ENCODE measurements at places on chromosomes 4 and X. TPM values are rescaled to one million over a fixed set of nuclear protein-coding genes. Genes with fewer than 3 reads are reported as not detected.

DNA sequence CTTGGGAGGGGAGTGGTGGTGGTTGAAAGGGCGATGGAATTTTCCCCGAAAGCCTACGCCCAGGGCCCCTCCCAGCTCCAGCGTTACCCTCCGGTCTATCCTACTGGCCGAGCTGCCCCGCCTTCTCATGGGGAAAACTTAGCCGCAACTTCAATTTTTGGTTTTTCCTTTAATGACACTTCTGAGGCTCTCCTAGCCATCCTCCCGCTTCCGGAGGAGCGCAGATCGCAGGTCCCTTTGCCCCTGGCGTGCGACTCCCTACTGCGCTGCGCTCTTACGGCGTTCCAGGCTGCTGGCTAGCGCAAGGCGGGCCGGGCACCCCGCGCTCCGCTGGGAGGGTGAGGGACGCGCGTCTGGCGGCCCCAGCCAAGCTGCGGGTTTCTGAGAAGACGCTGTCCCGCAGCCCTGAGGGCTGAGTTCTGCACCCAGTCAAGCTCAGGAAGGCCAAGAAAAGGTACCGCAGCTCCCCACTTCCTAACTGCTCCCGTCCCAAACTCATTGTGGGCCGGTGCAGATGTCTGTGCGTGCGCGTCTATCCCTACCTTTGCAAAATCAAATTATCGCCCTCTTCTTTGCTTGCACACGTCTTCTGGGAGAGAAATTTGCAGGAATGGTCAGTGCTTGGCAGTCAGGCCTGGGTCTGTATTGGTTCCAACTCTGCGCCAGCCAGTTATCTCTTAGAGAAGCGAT lies 533 bp downstream of the IL15 start:
- no peak for DNase-seq

DNA sequence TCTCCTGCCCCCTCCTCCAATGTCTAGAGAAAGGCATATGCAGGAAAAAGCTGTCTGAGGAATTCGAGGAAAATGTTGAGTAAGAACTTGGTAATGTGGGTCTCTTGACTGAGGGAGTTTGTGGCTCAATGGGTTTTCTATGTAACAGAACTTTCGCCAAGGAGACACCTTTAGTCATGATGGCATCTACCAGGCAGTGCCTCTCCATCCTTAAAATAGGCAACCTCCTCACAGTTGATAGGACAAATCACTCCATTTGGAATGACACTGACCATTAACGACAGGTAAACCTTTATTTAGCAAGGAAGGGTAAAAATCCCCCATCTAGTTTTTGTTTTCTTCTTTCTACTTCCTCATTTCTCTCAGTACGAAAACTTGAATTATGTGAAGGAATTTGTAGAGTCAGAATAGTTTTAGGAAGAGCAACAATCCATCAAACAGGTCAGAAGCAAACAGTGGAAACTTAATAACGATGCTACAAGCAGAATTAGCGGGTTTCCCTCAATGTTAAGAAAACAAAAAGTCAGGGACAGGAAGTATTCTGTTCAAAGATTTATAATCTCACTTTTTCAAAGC lies 2.7 kb downstream of the GSX2 start:
- no peak for DNase-seq

GRCh38 chrX:54994099-54994498 lies at the start of gene PFKFB1:
TSS of gene PFKFB1 (minus strand) at chrX:54994188. CDS start at chrX:54994007, 181 bp downstream.
- DNase-seq, result no peak

DNA sequence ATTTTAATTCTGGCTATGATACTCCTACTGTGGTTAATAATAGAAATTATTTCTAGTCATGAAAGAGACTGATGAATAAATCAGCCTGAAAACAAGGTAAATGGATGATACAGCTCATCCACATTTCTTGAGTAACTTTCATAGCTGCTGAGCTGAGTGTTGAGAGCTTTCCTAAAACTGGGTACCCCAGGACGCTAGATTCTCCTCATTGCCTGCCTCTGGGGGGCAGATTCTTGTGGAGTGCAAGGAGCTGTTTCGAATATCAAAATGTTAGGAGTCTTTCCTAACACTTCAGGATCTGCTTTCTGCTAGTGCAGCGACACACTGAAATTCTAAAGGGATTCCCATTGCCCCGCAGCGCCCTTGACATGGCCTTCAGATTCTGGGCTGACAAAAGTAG lies 2.1 kb downstream of the MND1 start:
- DNase-seq, result no peak

- DNase-seq, result no peak
Observed at GRCh38 chr4:24470666-24471485, 113.5 kb downstream of the DHX15 start.

- DNase-seq, result no peak
Observed at GRCh38 chrX:82816562-82816961, 691.5 kb upstream of the POU3F4 start.

- no peak for DNase-seq
Observed at GRCh38 chrX:130575831-130576389, 174.1 kb downstream of the RBMX2 start.

GRCh38 chr4:129239088-129239487 lies 143.1 kb downstream of the C4orf33 start:
- no peak for DNase-seq

GRCh38 chrX:74259885-74260491 lies 44.0 kb upstream of the ZCCHC13 start:
- DNase-seq, result no peak

- DNase-seq, result no peak
Observed at GRCh38 chrX:8126092-8126491, 45.0 kb downstream of the VCX2 start.

- DNase-seq, result no peak
Observed at GRCh38 chr4:137226900-137227299, 305.4 kb downstream of the PCDH18 start.

GRCh38 chrX:14598330-14598729 lies 69.0 kb downstream of the GLRA2 start:
- DNase-seq, result no peak

DNA sequence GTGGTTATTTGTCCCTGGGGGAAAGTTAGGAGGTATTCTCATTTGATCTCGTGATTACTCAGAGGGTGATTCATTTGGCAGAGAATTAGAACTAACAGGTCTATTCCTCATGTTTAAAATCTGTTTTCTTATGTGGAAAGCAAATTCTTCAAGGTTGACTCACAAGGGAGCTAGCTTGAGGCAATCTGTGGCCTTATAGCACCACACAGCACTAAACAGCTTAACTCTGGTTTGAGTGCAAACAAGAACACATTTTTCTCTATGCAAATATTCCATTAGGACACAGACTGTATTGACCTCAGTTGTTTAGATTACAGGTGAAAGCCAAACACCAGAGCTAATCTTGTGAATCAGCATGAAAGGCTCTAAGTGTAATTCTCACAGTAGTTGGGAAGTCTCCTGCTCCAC lies 694.4 kb upstream of the POU3F4 start:
- DNase-seq, result no peak

DNA sequence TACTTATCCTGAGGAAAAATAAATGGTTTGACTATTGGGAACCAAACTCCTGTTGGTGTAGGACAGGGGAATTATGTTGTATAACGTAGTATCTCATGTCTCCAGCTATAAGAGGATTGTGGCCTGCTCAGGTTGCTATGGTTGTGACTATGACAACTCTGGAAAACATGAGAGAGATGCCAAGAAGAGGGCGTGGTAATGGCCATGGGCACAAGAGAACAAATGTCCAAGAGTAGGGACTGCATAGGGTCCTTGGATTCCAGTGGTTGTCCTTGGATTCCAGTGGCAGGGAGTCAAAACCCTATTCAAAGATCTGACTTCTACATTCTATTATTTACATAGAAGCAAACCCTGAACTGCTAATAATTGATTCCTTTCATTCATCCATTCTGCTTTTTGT lies 6.8 kb upstream of the MOB1B start:
- DNase-seq, result no peak

DNA sequence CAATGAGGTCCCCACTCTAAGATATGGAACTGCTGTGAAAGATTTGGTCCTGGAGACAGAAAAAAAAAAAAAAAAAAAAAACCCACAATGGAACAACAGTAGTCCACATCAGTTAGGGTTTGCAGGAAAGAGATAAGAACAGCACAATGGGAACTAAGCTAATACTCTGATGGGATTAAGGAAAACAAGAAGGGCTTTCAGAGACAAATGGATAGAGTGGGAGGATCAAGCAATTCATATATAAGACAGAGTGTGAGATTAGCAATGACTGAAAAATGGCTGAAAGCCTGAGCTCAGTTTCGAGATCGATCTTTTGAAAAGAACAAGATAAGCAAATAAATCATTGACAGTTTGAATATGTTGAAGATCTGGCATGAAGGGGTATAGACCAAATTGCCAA lies 188.4 kb upstream of the TRPC5 start:
- DNase-seq, result no peak

DNA sequence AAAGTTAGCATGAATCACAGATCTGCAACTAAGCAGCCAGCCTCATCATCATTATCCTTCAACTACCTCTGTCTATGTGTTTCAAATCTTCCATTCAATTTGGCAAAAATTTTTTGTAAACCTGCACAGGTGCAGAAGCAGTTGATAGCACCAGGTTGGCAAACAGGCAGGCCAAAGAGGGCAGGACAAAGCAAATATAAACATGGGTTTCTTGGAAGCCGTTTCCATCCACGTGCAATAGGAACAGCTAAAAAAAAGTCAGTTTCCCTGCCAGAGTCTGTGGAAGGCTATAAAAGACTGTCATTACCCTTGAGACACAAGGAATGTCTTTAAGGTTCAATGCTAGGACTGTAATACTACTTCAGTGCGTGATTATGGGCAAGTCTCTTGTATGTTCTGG lies 253.2 kb downstream of the PDHA2 start:
- DNase-seq, result no peak

- DNase-seq, result no peak
Observed at GRCh38 chr4:91887926-91888325, 415.8 kb upstream of the GRID2 start.

DNA sequence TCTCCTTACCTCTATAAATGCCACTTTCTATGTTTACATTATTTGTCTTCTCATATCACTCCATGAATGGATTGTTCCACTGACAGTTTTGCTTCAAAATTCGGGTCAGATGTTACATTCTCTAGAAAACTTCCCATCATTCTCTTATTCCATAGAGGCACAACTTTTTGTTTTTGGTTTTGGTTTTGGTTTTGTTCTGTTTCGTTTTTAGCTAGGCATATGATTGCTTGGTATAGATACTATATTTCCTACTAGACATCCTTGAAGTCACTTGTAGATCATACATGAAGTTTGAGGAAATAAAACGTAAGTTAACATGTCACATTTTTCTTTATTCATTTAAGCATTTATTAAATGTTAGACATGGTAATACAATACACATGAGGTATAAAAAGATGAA lies 961.0 kb downstream of the PCDH18 start:
- DNase-seq, result no peak

DNA sequence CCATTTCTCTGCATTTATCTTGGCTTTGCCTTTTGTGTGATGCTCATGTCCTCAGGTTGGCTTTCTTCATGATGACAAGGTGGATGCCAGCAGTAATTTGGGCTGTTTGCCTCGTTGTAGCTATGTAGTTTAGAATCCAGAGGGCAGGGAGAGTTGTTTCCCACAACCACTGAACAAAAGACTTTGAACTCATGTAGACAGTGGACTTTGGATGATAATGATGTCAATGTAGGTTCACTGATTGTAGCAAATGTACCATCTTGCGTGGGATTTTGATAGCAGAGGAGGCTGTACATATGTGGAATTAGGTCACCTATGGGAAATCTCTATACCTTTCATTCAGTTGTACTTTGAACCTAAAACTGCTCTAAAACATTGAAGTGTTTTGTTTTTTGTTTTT lies 41.3 kb downstream of the MND1 start:
- DNase-seq, result no peak

GRCh38 chrX:46547857-46548256 lies 2.6 kb upstream of the ZNF674 start:
- DNase-seq, result no peak

GRCh38 chrX:107750263-107750662 lies 25.3 kb downstream of the TSC22D3 start:
- DNase-seq, result no peak

- no peak for DNase-seq
Observed at GRCh38 chrX:136191171-136191570, 43.8 kb downstream of the FHL1 start.

GRCh38 chr4:156252358-156252921 lies 298.8 kb upstream of the CTSO start:
- DNase-seq, result no peak

DNA sequence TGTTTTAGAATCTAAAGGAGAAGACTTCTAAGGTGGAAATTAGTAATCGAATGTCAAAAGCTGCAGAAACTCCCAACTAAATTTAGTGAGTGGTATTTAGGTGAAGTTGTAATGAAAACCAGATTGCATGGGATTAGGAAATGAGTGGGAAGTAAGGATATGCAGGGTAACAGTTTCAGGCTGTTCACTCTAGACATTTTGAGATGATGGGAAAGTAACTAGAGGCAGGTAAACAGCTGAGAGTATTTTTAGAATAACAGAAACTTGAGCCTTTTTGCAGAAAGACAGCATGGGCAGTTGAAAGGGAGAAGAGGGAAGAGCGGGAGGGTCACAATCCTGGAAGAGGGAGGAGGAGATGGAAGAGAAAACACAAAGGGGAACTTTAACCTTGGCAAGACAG lies 12.7 kb downstream of the SPRY1 start:
- DNase-seq, result no peak

RXFP1 gene
- not detected for total RNA-seq

PAGE1 gene
- total RNA-seq, result not detected

GABRB1 gene
- 0.47 TPM for total RNA-seq

AWAT2 gene
- total RNA-seq, result not detected

FAM47E gene
- total RNA-seq, result not detected

NPY1R gene
- 0.58 TPM for total RNA-seq

MTM1 gene
- total RNA-seq, result 8.6 TPM

DTHD1 gene
- not detected for total RNA-seq

DCAF8L1 gene
- total RNA-seq, result not detected
